ENCODE measurements at places on chromosomes 4 and X.

DNA sequence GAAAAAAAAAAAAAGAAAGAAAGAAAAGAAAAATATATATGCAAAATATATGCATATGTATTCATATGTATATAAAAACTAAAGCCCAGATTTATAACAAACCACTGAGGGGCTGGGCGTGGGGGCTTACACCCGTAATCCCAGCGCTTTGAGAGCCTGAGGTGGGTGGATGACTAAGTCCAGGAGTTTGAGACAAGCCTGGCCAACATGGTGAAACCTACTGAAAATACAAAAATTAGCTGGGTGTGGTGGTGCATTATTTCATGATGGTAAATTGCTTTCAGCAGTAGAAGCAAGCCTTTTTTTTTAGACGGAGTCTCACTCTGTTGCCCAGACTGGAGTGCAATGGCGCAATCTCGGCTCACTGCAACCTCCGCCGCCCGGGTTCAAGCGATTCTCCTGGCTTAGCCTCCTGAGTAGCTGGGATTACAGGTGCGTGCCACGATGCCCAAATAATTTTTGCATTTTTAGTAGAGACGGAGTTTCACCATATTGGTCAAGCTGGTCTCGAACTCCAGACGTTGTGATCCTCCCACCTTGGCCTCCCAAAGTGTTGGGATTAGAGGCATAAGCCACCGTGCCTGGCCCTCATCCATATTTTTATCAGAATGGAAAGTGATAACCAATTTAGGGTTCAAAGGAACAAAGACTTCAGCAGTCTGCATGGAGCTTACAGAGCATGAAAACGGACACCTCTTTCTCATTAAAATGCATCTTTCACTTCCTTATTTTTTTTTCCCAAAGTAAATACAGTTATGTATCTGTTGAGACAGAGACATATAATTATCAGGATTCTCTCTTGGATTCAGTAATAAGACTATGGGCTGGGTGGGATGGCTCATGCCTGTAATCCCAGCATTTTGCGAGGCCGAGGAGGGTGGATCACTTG lies 27.7 kb upstream of the MOB1B start:
- no peak for DNase-seq

DNA sequence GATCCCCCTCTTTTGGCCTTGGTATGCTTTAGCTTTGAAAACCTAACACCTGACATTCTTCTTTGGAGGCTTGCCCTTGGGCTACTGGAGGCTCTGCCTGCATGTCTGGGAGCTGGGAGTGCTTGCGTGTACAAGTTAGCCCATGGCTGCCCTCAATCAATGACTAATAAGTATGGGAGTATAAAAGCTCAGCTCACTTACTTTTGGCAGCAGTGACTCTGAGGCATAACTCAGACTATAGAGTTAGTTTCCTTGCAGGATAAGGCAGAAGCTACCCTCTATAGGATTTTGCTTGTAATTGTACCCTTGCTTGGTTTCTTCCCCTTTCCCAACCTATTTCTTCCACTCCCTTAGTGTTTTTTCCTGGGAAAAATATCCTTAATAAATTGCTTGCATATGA lies 247.9 kb downstream of the PPP1R2C start:
- DNase-seq = no peak

GRCh38 chr4:4853371-4853823 lies 6.1 kb upstream of the MSX1 start:
- DNase-seq = no peak

- DNase-seq = no peak
Observed at GRCh38 chr4:30005995-30006394, 714.2 kb upstream of the PCDH7 start.

DNA sequence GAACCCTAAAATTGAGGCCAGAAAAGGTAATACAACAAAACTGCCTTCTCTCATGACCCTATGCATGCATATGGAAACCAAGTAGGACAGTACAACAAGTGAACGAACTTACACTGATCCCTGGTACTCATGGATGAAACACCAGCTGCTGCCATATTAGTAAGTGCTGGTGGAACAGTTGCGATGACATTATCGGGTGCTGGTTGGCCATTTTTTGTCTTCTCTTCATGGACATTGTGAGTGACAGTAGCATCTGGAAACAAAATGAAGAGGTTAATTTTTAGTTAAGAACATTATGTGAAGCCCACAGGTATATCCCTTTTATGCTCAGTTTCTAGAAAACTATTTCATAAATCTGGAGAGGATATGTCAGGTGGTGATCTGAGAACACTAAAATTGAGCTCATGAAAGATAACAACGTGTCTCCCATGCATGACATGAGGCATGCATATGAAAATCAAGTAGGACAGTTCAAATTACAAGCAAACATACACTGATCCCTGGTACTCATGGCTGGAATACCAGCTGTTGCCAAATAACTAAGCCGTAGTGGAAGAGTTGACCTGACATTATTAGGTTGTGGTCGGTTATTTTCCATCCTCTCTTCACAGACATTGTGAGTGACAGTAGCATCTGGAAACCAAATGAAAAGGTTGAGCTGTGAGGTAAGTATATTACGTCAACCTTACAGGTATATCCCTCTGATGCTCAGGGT lies 74.2 kb upstream of the CT45A1 start:
- DNase-seq = no peak

DNA sequence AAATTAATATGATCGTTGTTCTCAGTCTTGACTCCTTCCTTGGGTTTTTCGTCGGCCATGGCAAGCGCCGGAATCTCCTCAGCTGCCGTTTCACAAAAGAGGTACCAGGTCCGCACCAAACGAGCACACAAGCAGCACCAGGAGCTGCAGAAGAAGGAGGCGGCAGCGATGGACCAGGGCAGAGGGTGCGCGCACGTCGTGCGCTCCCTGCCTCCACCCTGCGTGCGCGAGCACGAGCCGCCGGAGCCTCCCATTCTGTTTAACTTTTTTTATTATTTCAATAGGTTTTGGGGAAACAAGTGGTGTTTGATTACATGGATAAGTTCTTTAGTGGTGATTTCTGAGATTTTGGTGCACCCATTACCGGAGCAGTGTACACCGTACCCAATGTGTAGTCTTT lies 158.2 kb downstream of the PLS3 start:
- DNase-seq = no peak

DNA sequence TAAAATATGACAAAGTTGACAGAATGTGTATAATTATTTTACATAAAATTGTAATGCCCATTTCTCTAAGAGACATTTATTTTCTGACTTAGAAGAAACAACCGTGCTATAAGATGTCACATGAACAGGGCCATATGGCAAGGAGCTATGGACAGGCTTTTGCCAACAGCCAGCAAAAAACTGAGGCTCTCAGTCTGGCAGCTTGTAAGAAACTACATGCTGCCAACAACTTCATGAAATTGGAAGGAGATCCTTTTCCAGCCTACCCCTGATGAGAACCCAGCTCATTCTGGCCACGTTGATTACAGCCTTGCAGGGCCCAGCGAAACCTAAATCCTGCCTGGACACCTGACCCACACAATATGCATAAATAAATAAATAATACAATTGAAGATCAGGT lies 250.3 kb upstream of the ARSJ start:
- DNase-seq = no peak

- DNase-seq = no peak
Observed at GRCh38 chrX:107729558-107730297, 45.9 kb downstream of the TSC22D3 start.

- DNase-seq = no peak
Observed at GRCh38 chrX:52118262-52118661, 49.3 kb upstream of the MAGED4B start.

- DNase-seq = no peak
Observed at GRCh38 chrX:8960957-8961468, 72.9 kb downstream of the FAM9B start.

DNA sequence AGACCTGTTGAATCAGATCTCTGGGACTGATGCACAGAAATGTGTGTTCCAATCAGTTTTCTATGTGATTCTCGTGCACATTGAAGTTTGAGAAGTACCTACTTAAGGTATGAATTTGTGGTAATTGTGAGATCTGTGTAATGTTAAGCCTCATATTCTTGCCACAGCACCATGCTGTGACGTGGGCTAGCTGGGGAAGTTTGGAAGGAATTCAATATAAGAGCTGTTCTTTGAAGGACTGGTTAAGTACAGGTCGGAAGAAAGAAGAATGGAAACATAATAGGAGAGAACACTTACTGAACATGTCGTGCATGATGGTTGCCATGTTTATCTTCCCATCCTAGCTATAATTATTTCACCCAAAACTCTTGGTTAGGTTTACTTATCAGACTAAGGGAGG lies 79.7 kb upstream of the CXXC4 start:
- no peak for DNase-seq

GRCh38 chrX:43640482-43640881 lies 15.6 kb upstream of the MAOA start:
- DNase-seq = no peak

- DNase-seq = no peak
Observed at GRCh38 chrX:110413727-110414124, 55.1 kb downstream of the RTL9 start.

- no peak for DNase-seq
Observed at GRCh38 chrX:130119312-130119898, 9.1 kb upstream of the ELF4 start.

DNA sequence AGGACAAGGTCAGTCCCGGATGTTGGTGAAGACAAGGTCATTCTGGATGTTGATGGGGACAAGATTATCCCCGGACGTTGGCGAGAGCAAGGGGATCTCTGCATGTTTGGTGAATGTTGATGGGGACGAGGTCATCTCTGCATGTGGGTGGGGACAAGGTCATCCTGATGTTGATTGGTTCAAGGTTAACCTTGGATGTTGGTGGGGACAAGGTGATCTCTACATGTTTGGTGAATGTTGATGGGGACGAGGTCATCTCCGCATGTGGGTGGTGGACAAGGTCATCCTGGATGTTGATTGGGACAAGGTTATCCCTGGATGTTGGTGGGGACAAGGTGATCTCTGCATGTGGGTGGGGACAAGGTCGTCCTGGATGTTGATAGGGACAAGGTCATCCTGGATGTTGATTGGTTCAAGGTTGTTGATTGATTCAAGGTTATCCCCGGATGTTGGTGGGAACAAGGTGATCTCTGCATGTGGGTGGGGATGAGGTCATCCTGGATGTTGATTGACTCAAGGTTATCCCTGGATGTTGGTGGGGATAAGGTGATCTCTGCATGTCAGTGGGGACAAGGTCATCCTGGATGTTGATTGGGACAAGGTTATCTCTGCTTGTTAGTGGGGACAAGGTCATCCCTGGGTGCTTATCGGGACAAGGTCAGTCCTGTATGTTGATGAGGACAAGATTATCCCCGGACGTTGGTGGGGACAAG lies 28.8 kb upstream of the PLCXD1 start:
- no peak for DNase-seq

- no peak for DNase-seq
Observed at GRCh38 chrX:63275127-63275526, 76.0 kb downstream of the SPIN4 start.

- no peak for DNase-seq
Observed at GRCh38 chr4:24840826-24841543, 45.6 kb downstream of the SOD3 start.

DNA sequence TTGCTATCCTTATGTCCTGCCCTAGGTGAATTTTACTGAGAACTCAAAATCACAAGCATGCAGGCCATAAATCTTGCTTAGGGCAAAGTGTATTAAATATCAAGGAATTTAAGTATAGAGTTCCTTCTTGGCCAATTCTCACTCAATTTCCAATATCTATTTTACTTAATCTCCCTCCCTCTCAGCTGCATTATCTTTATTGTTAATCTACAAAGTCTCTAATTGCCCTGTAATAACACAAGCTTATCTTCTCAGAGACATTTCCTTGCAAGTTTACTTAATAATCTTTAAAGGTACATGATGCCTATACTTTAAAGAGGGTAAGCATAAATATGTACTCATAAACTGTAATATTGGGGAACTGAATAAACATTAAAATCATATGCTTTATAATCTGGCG lies 26.9 kb upstream of the MAOB start:
- no peak for DNase-seq

- no peak for DNase-seq
Observed at GRCh38 chr4:139167774-139168444, 9.1 kb downstream of the ELF2 start.

GRCh38 chr4:185779517-185779916 lies 32.5 kb downstream of the SORBS2 start:
- no peak for DNase-seq

DNA sequence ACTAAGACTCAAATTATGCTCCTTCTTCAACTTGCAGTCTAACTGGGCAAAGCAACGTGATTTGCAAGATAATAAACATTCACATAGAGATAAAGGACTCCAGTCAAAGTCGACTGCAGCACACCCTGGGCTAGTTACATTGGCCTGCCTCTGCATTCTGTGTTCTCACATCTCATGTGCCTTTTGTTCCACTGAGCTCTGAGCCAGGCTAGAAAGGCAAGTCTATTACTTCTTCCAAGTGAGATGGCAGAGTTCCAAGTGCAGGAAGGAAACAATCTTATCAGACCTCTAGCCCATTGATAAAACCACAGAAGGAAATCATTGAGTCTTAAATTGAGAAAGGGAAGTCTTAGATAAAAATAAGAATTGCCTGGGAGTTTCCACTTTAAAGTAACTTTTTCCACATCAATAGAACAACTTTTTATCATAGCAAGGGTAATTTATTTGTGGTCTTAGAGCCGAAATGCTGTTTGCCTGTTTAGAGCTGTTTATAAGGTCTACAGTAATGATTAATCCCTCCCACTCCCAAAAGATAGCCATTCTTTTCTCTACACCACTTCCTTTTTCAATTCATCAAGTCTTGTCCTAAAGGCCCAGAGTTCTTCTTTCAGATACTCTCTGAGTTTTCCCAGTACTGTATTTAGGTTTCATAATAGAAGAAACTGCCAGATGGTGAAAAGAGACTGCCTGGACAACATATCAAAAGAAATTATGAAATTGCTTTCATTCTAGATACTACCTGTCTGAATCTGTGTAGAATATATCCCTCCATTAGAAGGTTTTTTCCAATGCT lies 200.2 kb downstream of the GUCY2F start:
- DNase-seq = no peak

GRCh38 chr4:8061573-8061972 lies 97.0 kb downstream of the ABLIM2 start:
- no peak for DNase-seq

DNA sequence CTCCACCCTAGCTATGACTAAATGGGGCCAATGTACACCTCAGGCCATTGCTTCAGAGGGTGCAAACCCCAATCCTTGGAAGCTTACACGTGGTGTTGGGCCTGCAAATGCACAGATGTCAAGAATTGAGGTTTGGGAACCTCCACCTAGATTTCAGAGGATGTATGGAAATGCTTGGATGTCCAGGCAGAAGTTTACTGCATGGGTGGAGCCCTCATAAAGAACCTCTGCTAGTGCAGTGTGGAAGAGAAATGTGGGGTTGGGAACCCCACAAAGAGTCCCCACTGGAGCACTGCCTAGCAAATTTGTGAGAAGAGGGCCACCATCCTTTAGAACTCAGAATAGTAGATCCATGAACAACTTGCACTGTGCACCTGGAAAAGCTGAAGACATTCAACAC lies 284.1 kb downstream of the ANTXR2 start:
- no peak for DNase-seq

DNA sequence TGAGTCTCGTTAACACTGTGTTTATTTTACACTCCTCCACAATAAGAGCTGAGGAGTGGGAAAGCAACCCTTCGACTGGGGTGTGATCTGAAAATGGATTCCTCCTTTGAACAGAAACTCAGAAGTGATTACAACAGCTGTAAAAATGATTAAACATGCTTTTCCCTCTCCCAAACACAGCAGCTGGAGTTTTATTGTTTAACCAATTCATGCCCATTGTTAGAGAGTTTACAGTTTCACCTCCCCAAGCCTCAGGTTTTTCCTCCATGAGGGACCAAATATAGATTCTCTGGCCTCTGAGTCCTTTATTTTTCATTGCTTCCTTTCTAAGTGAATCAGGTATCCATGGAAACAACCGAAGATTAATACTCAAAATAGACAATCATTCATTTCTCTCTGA lies 263.0 kb upstream of the TAPT1 start:
- DNase-seq = no peak
